ENCODE measurements at places on chromosomes 4 and X.
A peak's percentile ranks its signal among the peaks of the same experiment; 100 is the strongest.

GRCh38 chrX:96436105-96436504 lies 248.5 kb upstream of the DIAPH2 start:
- DNase-seq = no peak

DNA sequence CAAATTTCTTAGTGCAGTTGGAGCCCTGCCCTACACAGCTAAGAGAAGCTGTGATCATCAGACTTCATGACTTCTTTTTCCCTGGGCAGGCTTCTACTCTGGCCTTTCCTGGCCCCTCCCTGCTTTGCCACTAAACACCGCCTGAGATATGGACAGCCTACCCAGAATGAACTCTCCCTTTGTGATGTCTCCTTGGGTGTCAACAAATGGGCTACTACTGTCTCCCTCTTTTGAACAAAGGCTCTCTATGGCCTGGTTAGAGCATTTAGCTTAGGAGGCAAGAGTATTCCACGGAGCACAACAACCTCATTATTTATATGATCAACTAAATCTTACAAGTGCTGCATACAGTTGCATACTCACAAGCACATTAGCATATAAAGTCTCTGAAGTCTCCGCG lies 127.6 kb upstream of the HCCS start:
- DNase-seq = no peak

DNA sequence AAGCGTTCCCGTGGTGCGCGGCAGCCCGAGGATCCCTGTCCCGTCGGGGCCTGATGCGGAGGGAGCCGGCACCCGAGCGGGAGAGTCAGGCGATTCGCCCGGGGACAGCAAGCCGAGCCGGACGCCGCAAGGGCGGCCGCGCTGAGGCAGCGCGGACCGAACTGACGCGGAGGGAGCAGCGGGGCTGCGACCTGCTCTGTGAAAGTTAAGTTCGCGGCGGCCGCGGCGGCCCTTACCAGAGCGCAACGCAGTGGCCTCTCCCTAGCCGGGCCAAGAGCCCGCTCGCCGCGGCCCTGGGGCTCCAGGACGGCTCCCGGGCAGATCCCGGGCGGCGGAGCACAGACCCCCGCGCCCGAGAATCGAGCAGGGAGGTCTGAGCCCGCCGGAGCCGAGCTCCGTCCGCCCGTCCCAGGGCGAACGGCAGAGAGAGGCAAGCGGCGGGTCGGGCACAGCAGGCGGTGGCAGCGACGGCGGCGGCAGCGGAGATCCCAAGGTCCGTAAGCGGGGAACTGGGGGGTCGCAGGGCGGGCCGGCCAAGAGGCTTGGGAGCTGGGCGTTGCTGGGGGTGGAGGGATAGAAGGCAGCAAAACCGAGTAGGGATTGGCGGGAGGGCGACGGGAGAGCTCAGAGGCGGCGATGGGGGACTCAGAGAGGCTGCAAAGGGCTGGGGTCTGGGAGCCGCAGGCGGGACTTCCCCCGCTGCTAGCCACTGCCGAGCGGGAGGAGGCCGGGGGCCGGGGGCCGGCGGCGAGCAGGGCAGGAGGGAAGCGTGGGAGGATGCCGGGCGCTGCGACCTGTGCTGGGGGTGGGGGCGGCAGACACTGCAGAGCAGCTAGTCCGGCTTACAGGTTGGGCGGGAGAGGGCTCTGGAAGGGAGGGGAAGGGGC lies 1.0 kb downstream of the GPR50 start:
- no peak for DNase-seq

GRCh38 chrX:128728943-128729342 lies 676.7 kb upstream of the ACTRT1 start:
- no peak for DNase-seq

GRCh38 chr4:109419679-109420078 lies 13.9 kb upstream of the SEC24B start:
- DNase-seq = no peak

DNA sequence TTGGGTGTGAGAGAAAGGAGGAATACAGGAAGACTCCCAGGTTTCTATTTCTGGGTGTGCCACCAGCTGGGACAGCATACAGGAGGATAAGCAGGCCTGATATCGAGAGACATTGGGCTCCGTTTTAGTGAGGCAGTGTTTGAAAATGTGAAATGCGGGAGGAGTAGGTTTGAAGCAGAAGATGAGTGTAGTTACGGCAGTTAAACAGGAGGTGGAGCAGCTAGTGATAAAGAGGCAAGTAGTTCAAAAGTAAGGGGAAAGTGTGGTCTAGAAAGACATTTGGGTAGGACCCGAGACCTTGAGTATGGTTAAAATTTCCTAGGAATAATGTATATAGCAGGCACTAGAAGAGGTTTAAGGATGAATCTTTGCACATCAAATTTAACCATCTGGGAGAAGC lies 42.4 kb downstream of the DCUN1D4 start:
- no peak for DNase-seq

- DNase-seq = no peak
Measured at GRCh38 chrX:55715847-55716246, 1.7 kb upstream of the RRAGB start.

DNA sequence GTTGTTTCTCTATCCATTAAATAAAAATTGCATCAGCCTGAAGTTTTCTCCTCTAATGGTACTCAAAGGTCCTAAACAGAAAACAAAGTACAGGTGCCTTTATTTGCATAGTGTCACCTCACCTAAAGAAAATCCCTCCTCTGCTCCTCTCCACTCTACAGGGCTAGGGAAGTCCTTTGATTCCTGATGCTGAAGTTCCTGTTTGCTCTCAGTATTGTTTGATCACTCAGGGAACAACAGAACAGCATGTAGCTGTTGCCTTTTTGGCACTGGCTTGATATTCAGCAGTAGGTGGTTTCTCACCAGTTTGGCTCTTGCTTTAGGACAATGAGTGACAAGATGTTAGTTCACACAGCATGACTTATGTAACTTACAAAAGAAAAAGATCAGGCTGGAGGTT lies 156.2 kb upstream of the SLC7A11 start:
- DNase-seq = no peak

- no peak for DNase-seq
Measured at GRCh38 chrX:49037883-49038475, 5.2 kb downstream of the TFE3 start.

DNA sequence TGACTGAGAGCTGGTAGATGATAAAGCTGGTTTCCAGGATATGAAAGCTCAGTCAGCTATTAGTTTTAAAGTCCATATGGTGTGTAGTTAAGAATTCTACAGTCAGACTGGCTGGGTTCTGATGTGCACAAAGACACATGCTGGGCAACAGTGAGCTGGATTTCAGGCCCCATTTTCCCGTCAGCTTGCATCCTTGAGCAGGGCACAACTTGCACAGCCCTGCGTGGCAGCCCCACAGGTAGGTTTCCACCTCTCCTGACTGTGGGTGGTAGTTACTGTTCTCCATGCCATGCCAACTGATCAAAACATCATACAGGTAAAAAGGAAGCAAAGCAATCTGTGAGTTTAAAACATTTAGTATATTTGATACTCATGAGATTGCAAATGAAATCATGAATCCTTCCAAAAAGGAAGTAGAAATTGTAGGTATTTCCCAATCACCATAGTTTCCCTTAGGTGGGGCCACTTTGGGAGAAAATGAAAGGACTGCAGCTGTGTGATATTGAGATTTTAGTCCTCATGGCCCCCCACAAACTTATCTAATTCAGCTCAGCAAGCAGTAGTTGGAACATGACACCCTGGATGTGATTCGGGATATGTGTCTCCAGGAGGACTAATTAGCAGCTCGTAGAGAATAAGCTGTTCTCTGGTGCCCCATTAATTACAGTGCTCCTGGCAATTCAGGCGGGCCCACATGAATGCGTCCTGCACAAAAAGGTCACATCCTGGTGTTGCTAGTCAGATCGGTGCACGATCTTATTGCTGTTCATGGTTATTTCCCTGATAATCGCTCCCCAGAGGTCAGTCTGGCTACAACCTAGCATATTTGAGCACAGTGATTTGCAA lies 42.4 kb upstream of the NOCT start:
- DNase-seq = no peak

DNA sequence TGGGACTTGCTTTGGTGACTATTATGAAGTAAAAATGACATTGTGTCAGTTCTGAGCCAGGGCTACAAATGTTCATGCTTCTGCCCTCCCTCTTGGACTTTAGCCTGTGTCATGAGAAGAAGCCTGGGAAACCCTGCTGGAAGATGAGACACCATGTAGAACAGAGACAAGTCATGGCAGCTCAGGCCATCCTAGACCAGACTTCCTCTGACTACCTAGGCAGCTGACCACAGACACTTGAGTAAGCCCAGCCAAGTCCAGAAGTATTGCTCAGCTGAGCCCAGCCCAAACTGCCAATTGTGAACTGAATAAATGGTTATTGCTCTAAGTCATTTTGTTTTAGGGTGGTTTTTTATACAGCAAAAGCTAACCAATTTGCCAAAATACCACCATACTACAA lies 467.6 kb upstream of the CNKSR2 start:
- no peak for DNase-seq

DNA sequence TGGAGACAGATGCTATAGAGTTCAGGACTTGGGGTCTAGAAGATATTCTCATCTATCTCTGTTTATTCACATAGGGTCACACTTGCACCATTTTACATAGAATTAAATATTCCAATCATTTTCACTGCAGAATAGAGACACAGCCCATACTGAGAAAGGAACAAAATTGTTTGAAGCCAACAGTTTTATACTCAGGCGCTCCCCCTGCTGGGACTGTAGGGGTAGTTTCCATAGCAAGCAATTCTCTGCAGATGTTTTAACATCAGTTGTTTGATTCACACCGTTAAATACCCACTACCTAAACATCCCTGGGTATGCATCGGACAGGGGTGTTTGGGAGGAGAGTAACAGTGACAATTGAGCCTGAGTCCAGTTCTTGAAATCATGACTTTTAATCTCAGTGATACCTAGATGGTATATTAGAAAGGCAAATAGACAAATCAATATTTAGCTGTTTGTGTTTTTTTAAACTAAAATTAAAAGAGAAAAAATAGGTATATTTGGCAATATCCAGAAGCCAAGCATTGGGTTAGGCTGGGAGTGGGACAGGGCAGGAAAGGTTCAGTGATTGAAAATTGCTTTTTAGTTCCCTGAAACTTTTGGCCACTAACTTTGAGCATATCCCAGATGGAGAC lies 33.8 kb downstream of the LONRF3 start:
- DNase-seq = peak; percentile 34

DNA sequence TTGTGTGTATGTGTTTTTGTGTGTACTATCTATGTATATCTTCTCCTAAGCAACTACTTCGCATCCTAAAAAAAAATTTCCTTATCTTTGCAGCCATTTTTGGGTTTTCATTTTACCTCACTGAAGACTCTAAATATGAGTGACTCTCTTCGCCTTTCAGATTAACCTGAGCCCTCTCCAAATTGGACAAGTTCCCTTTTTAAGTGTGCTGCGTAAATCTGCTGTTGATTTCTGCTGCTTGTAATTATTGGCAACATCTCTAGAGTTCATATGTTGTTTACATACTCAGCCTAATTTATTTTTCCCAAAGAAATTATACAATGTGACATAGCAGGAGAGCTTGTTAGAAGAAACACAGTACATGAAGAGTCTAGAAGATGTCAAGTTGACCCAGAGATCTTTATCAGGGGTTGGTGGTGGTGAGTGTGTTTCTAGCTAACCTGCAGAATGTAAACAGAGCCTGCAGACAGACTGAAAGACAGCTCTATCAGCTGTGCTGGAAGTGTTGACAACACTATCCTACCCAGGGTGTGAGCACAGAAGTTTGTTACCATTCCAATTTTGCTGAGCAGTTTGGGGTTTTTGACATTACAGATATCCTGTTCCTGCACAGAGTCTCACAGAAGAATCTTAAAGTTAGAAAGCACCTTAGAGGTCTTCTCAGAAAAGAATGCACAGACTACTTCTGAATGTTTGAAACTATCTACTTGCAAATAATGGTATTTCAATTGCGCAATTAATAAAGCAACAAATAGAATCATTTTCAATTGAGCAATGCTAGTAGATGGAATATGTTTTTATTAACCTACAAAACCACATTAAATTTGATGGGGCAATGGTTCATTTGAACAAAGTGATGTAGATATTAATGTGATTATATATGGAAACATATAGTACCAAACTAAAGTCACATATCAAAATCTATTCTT lies 12.5 kb downstream of the SOX3 start:
- no peak for DNase-seq

DNA sequence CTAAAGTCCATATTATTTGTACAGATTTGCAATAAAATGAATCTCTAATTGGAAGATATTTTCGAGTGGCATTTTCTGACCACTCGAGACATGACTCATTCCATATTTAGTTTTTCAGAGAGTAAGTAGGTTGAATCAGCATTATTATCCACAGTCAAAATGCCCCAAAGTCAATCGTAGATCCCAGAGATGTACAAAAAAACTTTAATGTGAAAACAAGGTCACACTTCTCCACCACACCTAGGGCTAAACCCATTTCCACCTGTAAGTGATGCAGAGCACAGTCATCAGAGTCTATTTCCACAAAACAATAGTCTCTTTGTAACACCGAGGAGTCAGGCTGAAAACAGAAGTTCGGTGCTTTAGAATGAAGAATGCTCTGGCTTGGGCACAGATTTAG lies 117.1 kb upstream of the TENM3 start:
- no peak for DNase-seq

GRCh38 chrX:104712515-104712914 lies 146.5 kb downstream of the IL1RAPL2 start:
- DNase-seq = no peak

GRCh38 chrX:28590396-28590795 lies 3.1 kb downstream of the IL1RAPL1 start:
- no peak for DNase-seq

DNA sequence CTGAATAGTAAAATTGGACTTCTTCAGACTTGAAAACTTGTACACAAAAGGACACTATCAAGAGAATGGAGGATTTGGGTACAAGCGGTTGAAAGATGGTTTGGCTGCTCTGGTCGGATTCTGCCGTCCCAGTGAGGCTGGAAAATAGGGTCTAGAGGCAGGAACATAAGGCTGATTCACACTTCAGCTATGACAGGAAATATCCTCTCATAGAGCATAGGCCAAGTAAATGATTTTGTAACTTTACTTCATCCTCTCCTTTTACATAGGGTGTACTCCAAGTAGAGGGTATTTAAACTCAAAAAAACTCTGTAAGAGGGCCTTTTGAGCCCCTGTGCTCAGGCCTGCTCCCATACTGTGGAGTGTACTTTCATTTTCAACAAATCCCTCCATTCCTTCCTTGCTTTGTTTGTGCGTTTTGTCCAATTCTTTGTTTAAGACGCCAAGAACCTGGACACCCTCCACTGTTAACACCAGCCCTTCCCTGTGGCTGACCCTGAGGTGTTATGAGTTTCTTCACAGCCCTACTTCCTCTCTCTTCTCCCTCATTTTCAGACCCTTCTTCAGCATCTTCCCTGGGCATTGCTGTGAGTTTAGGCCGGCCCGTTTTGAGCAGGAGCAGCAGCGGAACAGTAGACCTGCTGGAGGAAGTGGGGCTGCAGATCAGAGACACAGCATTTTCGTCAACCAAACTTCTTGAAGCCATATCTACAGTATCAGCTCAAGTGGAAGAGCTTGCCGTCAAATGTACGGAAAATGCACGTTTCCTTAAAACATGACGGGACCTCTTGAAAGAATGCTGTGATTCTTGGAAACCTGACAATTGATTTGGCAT lies 7.2 kb downstream of the PGAM4 start:
- peak; percentile 8 for DNase-seq

DNA sequence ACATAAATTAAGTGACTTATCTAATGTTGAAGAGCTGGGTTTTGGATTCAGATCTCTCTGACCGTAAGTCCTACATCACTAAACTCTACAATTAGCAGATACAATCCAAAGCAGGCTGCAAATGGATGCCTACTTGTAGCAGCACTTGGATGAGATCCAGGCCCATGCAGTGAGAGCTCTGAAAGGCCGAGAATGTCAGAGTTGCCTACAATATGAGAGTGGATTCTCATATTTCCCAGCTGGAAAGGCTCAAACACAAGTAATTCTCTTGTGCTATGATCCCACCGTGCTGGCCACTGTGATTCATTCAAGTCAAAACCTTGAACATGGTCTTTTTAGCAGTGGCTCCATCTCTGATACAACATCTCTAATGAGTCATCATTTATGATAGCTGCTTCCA lies 125.4 kb upstream of the CHRDL1 start:
- DNase-seq = no peak
